ENCODE measurements at places on chromosomes 11 and 22. TPM values are rescaled to one million over a fixed set of nuclear protein-coding genes. Genes with fewer than 3 reads are reported as not detected.

P2RY2 gene
- 4.9 TPM for polyA plus RNA-seq

AIFM3 gene
- 0.11 TPM for polyA plus RNA-seq

SSTR3 gene
- not detected for polyA plus RNA-seq

SLC22A12 gene
- polyA plus RNA-seq: not detected

FXYD2 gene
- polyA plus RNA-seq: 0.99 TPM

DNA sequence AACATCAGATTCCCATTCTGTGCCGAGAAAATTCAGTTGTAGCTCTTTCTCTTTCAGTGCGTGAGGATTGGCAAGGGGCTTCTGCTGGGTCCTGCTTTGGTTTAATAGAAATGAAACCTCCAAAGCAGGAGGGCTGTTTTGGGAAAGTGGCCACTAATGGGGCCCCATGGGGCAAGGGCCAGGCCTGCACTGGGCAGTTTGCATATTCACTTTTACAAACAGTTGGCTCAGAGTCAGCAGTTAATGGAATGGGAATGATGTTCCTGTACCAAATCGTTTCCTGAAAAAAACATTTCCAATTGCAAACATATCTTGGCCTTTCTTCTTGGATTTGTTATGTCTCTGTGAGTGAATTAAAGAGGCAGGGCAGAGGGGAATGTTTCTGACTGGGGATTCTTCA, 92.1 kb downstream of the PARVA start:
- H3K27ac ChIP-seq: no peak overlapping the region
- H3K4me3 ChIP-seq: no peak overlapping the region
- peaks cover 13% of the 10 kb centered on the region for H3K4me1 ChIP-seq
- DNase-seq: peak; percentile 65

GRCh38 chr11:114301927-114302326, 5.7 kb downstream of the NNMT start:
- H3K36me3 ChIP-seq: peaks cover 4% of the 10 kb centered on the region
- peaks cover 37% of the 10 kb centered on the region for H3K4me1 ChIP-seq
- H3K4me3 ChIP-seq: no peak overlapping the region
- H3K27ac ChIP-seq: no peak overlapping the region
- H3K27me3 ChIP-seq: no peaks in the 10 kb centered on the region
- no peak for DNase-seq

GRCh38 chr11:66542362-66542761, 3.5 kb downstream of the ZDHHC24 start:
- DNase-seq: no peak
- no peaks in the 10 kb centered on the region for H3K36me3 ChIP-seq
- H3K4me1 ChIP-seq: peaks cover 33% of the 10 kb centered on the region

DNA sequence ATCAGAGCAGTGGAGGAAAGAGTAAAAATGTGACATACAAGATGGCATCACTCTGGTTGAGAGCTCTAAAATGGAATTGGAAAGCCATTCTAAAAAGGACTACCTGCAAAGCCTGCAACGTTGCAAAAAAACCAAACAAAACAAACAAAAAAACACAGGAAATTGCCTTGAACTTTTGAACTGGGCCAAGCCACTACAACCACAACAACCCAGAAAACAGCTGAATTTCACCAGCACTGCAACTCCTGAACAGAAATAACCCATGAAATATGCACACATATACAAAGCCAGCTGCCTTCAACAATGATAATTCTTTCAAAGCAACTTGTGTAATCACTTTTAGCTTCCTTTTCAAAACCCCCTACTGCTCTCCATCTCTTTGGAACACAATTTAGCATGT, 326.6 kb upstream of the LRRC4C start:
- H3K4me1 ChIP-seq: no peaks in the 10 kb centered on the region
- H3K27me3 ChIP-seq: no peaks in the 10 kb centered on the region
- H3K4me3 ChIP-seq: no peak overlapping the region

DNA sequence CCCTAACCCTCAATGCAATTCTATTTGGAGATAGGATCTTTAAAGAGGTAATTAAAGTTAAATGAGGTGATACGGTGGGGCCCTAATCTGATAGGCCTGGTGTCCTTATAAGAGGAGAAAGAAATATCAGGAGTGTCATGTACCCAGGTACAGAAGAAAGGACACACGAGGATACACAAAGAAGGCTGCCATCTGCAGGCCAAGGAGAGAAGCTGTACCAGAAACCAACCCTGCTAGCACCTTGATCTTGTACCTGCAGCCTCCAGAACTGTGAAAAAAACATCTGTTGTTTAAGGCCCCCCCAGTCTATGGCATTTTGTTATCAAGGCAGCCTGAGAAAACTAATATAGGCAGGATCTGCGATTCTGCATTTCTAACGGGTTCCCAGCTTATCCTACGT, 44.2 kb downstream of the FBXO7 start:
- H3K27ac ChIP-seq: no peak overlapping the region
- no peaks in the 10 kb centered on the region for H3K4me1 ChIP-seq
- no peak for DNase-seq

DNA sequence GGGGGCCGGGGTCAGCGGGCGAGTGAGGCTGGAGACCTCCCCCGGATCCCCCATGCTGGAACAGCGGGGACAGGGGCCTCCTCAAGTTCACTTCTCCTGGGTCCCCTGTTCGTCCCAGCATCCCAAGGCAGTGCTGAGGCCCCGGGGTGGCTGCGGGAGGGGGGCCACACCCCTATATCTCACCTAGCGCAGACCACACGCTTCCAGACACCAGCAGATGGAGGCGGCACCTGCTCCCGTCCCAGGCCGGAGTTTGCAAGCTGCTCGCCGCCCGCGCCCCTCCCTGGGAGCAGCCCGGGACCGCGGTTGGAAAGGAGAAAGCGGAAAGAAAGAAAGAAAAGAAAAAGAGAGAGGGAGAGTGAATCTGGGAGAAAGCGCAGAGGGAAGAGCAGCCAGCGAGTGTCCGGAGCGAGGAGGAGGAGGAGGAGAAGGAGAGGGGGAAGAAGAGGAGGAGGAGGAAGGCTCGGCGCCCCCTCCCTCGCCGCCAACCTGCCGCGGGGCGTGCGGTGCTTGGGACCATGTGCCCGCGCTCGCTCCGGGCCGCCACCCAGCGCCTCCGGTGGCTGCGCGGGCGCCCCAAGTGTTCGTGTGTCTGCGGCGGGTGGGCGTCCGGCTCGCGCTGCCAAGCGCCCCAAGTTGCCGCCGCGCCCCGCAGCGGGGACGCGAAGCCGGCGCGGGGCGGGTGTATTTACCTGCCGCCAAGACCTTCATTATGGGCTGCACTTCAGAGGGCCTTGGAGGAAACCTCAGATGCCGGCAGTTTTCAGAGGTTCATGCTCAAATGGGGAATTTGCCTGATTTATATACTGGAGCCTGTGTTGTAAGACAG, at the start of gene LIF:
TSS of gene LIF (minus strand) at position 775 of the 829 bp plus-strand sequence. CDS start at position 711, 64 bp downstream.
- DNase-seq: peak; percentile 19
- H3K4me1 ChIP-seq: peaks cover 11% of the 10 kb centered on the region
- H3K27me3 ChIP-seq: peaks cover 22% of the 10 kb centered on the region

DNA sequence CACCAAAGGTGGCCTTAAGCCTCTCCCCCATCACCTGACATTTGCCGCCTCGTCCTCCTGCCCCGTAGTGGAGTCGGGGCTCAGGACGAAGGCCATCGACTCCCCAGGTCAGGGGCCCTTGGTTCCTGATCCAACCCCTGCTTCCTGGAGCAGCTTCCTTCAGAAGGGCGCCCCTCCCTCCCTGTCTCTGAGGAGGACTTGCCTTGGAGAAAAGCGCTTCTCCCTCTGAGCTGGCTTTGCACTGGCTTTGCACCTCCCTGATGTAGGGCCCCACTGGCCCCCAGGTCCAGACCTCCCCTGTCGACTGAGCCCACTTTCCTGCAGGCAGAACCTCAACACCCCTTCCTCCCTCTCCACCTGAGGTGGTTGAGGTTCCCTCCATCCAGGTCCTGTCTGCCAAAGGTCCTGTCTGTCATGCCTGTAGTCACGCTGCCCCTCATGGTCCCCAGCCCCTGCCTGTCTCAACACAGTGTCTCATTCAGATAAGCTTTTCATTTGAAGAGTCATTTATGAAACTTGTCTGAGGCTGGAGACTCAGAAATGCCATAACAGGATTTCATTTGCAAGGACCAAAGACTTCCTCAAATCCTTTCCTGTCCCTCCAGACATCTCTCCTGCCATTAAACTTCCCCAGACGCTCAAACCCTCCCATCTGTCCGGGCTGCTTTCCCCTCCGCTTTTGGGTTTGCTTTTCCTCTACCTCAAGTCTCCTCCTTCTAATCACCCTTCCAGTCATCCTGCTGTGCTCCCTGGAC, 78.4 kb downstream of the MYO7A start:
- no peak overlapping the region for H3K27ac ChIP-seq
- no peak for DNase-seq
- no peaks in the 10 kb centered on the region for H3K27me3 ChIP-seq

- no peaks in the 10 kb centered on the region for H3K4me1 ChIP-seq
- no peaks in the 10 kb centered on the region for H3K27me3 ChIP-seq
- H3K4me3 ChIP-seq: no peak overlapping the region
- DNase-seq: no peak
- H3K27ac ChIP-seq: no peak overlapping the region
These were observed 8.0 kb downstream of the NAGA start for GRCh38 chr22:42062506-42063170.

DNA sequence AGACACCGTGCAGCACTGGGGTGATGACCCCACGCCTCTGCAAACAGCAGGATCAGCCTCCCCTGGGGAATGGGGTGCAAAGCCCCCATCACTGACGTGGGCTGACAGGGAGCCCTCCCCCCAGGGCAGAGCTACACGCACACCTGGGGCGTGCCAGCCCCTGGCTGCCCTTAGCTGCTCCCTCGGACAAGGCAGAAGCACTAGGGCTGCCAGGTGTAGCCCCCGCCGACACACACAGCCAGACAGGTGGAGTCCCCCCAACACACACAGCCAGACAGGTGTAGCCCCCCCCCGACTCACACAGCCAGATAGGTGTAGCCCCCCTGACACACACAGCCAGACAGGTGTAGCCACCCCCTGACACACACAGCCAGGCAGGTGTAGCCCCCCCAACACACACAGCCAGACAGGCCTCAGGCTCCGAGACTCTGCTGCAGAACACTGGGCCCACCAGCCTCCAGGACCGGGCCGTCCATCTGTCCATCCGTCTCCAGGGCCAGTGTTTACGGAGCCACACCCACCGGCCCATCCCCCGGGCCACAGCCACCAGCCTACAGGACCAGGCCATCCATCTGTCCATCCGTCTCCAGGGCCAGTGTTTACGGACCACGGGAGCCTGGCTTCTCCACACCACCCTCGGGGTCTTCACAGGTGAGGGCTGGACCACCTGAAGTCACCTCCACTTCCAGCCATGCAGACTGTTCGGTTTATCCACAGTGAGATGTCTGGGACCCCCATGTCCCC, 3.5 kb downstream of the ANO9 start:
- H3K27ac ChIP-seq: no peak overlapping the region
- H3K4me3 ChIP-seq: no peak overlapping the region
- H3K36me3 ChIP-seq: no peaks in the 10 kb centered on the region
- no peak for DNase-seq

GRCh38 chr22:43412808-43413795, 1.3 kb downstream of the MPPED1 start:
- peaks cover 38% of the 10 kb centered on the region for H3K27me3 ChIP-seq
- no peak overlapping the region for H3K4me3 ChIP-seq
- H3K36me3 ChIP-seq: no peaks in the 10 kb centered on the region
- no peaks in the 10 kb centered on the region for H3K4me1 ChIP-seq

DNA sequence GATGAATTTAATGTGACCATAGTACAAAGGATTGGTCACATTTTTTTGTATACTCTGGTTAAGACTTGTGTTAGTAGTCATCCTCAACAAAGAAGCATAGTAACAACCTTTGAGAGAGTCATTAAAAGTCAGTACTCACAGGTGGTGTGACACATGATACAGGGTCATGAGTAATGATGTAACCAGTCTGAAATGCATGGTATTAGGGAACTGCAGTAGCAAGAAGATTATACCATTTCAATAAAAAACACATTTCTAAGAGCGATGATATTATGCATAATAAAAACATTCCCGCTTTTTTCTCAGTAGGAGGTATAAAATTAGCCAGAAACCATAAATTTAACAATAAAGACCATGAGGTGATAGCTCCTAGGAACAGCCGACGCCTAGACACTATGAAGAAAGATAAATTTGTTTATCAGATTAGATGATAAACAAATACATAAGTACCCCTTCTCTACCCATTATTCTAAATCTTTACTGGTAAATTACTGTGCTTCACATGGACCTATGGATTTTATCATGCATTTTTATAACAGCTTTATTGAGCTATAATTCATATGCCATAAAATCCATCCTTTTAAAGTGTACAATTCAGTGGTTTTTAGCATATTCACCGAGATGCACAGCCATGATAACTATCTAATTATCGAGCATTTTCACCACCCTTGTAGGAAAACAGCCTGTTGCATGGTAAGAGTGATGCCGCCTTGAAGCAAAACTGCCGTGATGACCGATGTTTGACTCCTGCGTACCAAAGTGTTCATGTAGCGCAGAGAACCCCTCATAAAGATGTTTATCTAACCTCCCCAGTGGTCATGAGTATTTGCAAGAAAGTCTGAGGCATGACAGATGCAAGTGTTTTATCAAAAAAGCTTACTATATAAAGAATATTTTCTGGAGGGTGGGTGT, 41.8 kb downstream of the TMPRSS5 start:
- H3K27ac ChIP-seq: no peak overlapping the region
- H3K36me3 ChIP-seq: no peaks in the 10 kb centered on the region
- no peak overlapping the region for H3K4me3 ChIP-seq
- H3K4me1 ChIP-seq: no peaks in the 10 kb centered on the region
- no peak for DNase-seq

DNA sequence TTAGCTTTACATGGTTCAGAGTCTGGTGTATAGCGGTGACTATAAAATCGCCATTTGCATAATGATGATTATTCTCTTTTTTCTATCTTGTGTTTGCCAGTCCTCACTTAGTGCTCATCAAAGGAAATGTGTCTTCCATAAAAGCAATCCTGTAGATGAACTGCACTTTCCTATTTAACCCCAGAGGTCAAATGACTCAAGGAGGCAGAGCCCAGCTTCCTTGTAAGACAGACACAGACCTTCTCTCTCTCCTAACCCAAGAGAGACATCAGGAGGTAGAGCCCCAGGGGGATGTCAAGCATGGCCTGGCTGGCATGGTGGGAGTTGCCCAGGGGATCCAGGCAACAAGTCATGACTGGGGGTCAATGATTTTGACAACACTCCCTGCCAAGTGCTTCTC, 46.9 kb upstream of the CRTAM start:
- H3K4me3 ChIP-seq: no peak overlapping the region
- peak overlapping the region; percentile 26 for H3K27ac ChIP-seq
- no peaks in the 10 kb centered on the region for H3K27me3 ChIP-seq
- H3K36me3 ChIP-seq: peaks cover 10% of the 10 kb centered on the region

GRCh38 chr11:73637012-73637411, 9.4 kb upstream of the PLEKHB1 start:
- no peaks in the 10 kb centered on the region for H3K4me1 ChIP-seq
- peaks cover 3% of the 10 kb centered on the region for H3K27me3 ChIP-seq

- H3K27ac ChIP-seq: peak overlapping the region; percentile 71
- DNase-seq: peak; percentile 67
- peaks cover 57% of the 10 kb centered on the region for H3K4me1 ChIP-seq
- H3K36me3 ChIP-seq: no peaks in the 10 kb centered on the region
- no peaks in the 10 kb centered on the region for H3K27me3 ChIP-seq
- H3K4me3 ChIP-seq: peak overlapping the region; percentile 69
These were observed 17.6 kb downstream of the BLID start for GRCh38 chr11:122098261-122098980.
